Activated CD4-positive, alpha-beta T cell treated with anti-CD3 and anti-CD28 coated beads, Interleukin-2, amount 10 ng/mL, durations not matched to agents 24 days and 14 days (primary cell): ENCODE measurements at places on chromosomes 4 and X.

DNA sequence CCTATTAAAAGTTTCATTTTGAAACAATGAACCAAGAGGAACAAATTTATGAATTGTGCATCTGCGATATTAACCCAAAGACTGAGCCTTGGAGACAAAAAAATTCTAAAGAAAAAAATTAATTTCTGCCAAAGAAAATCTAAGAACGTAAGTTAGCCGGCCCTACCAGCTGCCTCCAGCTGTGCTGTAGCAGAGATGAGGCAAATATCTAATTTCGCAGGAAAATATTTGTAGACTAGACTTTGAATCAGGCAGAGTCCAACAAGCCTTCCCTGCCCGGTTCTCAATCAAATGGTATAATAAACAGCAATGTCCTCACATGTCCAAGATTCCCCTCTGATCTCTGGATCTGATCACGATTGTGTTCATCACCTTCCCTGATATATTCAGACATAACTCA is 21.2 kb upstream of the SMIM20 start:
- no peak for DNase-seq

DNA sequence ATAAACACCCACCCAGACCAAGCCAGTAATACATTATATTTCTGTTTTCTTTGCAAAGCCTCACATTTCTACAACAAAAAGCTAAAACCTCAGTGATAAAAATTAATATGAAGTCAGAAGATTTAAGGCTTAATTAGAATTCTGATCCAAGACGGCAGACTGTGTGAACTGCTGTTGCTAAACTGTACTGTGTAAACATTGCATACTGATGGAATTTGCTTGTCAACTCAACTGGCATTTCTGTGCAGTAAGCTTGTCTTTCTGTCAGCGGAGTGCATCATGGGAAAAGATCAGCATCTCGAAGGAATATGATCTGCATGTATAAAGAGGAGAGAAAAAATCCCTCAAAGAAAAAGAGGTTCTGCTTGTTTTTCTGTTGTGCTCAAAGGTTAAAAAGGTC is 69.4 kb upstream of the SPANXB1 start:
- no peak for DNase-seq

- DNase-seq, result no peak
These were observed 1216.8 kb upstream of the PABPC4L start for GRCh38 chr4:135418353-135418752.

DNA sequence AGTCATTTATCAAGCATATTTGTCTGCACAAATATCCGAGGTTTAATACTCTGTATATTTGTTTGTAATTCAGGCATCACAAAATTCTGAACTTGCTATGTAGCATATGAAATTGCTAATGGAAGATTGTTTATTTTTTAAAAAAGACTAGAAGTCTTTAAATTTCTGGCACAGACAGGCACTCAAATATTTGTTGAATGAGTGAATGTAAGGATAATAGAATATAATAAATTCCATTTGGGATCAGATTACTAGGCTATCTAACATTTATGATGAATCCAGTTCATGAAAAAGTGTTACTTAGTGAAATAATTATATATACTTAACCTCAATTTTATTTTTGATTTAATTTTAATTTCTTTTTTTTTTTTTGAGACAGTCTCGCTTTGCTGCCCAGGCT is 30.4 kb upstream of the TEC start:
- no peak for DNase-seq

DNA sequence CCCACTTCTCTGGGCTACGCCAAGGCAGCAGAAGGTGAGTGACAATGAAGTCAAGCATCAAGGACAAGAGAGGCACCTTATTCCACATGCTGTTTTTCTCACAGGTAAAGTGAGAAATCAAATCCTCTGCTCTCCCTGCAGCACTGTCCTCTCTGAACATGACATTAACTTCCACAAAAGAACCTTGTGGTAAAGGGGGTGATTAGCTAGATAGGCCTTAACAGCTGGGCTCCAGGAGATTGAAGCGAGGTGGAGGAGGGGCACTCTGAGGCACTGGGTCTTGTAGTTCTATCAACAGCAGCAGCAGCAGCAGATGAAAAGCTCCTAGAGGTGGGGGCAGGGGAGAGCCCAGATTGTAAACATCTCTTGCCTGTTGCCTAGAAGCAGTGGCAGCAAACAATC is 96.8 kb upstream of the CXXC4 start:
- DNase-seq, result no peak

DNA sequence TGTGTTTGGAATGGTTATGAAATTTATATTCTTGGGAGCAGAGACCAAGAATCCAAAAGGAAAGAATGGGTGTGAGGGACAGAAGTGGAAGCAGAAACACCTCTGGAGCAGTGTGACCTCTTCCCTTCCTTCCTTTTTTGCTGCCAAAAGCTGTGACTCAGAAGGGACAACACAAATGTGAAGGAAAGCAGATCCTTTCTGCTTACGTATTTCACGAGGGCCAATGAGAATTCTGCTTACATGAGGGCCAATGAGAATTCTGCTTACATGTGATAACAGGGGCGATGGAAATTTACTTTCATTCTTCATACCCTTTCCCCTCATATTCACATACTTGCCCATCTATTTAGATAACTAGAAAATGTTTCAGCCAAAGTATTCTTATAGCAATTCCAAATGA is 404.6 kb downstream of the PRDM5 start:
- no peak for DNase-seq

DNA sequence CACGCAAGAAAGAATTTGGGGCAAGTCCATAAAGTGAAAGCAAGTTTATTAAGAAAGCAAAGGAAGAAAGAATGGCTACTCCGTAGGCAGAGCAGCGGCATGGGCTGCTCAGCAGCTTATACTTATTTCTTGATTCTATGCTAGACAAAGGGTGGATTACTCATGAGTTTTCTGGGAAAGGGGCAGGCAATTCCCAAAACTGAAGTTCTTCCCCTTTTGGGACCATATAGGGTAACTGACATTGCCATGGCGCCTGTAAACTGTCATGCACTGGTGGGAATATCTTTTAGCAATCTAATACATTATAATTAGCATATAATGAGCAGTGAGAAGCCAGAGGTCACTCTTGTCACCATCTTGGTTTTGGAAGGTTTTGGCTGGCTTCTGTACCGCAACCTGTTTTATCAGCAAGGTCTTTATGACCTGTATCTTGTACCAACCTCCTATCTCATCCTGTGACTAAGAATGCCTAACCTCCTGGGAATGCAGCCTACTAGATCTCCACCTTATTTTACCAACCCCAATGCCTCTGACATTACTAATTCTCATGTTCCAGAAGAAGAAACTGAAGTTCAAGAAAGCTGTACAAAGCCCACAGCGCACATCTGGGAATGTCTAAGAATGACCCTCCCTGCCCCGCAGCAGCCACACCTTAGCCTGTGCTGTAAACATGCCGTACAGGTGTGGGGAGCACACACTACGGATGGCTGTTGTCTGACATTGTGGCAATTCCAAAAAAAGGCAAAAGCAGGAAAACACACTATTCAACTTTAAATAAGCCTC is 18.6 kb downstream of the RXFP1 start:
- DNase-seq, result no peak
